Activated CD8-positive, alpha-beta memory T cell treated with anti-CD3 and anti-CD28 coated beads, Interleukin-2, amount 10 ng/mL, durations not matched to agents 7 days and 5 days (primary cell): ENCODE measurements at places on chromosomes 1 and 21. TPM values are rescaled to one million over a fixed set of nuclear protein-coding genes. Genes with fewer than 3 reads are reported as not detected.

DNA sequence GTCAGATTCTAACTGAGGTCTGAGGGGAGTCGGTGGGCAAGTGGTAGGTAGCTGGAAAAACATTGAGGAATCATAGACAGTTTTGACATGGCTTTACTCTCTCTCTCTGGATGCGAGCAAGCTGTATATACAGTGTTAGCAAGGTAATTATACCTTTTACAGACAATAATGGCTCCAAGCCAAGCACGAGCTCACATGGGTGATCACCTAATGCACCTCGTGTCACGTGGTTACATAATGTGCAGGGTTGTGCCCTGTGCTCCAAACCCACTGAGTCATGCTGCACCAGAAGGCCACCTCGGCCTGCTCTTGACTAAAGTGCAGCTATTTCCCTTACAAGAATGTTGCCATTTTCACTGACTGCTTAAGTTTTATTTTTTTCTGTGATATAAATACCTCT lies 7.6 kb upstream of the CLCA2 start:
- no peak for DNase-seq

DNA sequence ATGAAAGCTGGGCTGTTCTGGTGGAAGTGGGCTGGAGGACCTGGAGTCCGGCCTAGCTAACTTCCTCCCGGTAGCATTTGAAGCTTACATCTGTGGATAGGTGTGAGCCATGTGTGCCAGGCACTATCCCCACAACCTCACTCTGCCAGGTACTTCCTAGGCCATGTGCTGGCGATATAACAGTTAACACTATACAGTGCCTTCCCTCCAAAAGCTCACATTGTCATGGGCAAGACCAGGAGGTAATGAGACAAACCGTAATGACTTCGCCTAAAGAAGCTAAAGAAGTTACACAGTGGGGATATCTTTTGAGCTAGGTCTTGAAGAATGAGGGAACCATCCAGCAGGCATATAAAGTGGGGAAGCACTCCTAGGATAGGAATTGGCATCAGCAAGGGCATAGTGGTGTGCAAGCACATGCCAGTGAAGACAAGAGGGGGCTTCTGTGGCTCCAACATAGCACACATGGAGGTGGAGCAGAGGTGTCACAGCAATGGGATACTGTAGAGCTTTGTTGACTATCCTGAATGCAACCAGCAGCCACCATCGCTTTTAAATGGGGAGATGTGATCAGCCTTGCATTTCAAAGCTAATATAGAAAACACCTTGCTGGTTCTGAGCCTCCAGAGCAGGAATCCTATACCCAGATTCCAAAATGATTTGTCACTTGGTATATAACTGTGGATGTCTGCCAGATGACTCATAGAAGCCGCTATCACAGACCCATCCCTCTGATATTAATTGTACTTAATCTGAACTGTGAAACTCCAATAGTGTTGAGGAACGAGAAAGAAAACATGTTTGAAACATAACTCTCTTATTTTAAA lies 466.3 kb downstream of the LMO4 start:
- no peak for DNase-seq

GRCh38 chr1:176195547-176195946 lies 11.5 kb downstream of the COP1 start:
- no peak for DNase-seq

GRCh38 chr1:53526451-53527101 lies 67.4 kb downstream of the DMRTB1 start:
- no peak for DNase-seq

GRCh38 chr1:198686069-198686728 lies 47.4 kb downstream of the PTPRC start:
- DNase-seq = no peak

- no peak for DNase-seq
These were observed 1.6 kb downstream of the PHF13 start for GRCh38 chr1:6614929-6615785.

- no peak for DNase-seq
These were observed 6.5 kb downstream of the RNF207 start for GRCh38 chr1:6212193-6212959.

- DNase-seq = no peak
These were observed 1.5 kb downstream of the APOBEC4 start for GRCh38 chr1:183651612-183652011.

NEGR1 gene
- not detected for total RNA-seq

PDPN gene
- total RNA-seq = not detected

TCP10L gene
- not detected for total RNA-seq

TSSK3 gene
- 0.70 TPM for total RNA-seq

LAMTOR2 gene
- total RNA-seq = 59.3 TPM
